GM23248 (cell line): ENCODE measurements at places on chromosomes 2 and 18.
A peak's percentile ranks its signal among the peaks of the same experiment; 100 is the strongest.

DNA sequence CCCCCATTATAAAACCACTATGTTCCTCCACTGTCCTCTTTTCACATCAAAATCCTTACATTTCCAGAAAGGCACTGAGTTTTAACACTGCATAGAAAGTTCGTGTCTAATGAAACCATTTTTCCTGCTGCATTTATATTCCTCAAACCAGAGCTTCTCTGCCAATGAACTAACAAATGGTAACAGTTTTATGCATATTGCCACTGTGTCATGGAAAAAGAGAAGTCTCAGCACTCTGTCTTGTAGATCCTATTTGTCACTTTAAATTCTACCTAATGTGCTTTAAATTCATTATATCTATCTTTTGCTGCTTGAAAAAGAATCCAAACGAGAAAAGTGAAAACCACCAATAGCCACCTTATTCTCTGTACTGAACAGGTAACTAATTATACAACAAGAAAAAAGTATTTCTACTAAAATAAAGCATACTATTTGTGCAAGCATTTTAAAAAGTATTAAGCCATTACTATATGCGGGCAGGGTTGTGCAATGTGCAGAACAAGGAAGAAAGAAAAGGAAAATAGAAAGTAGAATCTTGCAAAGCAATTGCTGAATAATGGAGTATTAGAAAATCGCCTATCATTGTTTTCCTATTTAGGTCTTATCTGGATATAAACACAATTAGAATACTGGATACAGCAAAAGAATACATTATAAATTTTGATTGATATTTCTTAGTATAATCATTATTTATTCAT is 328.9 kb downstream of the ZEB2 start:
- no peaks in the 10 kb centered on the region for H3K36me3 ChIP-seq
- no peak overlapping the region for H3K4me3 ChIP-seq
- no peak for DNase-seq
- H3K27me3 ChIP-seq = no peaks in the 10 kb centered on the region
- H3K4me1 ChIP-seq = peaks cover 13% of the 10 kb centered on the region

- H3K27me3 ChIP-seq = no peaks in the 10 kb centered on the region
- no peaks in the 10 kb centered on the region for H3K36me3 ChIP-seq
- no peak overlapping the region for H3K27ac ChIP-seq
- no peak overlapping the region for H3K4me3 ChIP-seq
- DNase-seq = no peak
These were observed 519.4 kb downstream of the TDRD15 start for GRCh38 chr2:21643180-21643579.

DNA sequence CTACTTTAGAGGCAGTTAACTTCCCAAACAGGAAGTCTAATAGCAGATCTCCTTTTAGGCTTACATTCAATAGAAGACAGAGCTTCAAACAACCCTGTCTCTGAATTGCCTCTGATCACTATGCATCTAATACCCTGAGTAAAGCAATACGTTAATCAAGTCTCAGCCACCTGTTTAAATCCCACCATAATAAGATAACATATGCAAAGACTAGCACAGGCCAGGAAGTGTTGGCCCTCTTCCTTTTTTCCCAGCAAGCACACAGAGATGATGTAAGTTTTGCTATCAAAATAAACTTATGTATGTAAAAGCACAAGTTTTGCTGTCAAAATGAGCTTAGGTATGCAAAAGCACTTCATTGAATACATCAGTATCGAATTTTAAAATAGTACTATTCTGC is 385.5 kb downstream of the RND3 start:
- no peak overlapping the region for H3K27ac ChIP-seq
- H3K27me3 ChIP-seq = no peaks in the 10 kb centered on the region
- H3K4me3 ChIP-seq = no peak overlapping the region
- H3K4me1 ChIP-seq = peaks cover 12% of the 10 kb centered on the region

GRCh38 chr18:45102863-45103262 is 422.2 kb downstream of the SETBP1 start:
- no peak overlapping the region for H3K4me3 ChIP-seq
- H3K27ac ChIP-seq = no peak overlapping the region
- H3K36me3 ChIP-seq = no peaks in the 10 kb centered on the region
- no peaks in the 10 kb centered on the region for H3K27me3 ChIP-seq

DNA sequence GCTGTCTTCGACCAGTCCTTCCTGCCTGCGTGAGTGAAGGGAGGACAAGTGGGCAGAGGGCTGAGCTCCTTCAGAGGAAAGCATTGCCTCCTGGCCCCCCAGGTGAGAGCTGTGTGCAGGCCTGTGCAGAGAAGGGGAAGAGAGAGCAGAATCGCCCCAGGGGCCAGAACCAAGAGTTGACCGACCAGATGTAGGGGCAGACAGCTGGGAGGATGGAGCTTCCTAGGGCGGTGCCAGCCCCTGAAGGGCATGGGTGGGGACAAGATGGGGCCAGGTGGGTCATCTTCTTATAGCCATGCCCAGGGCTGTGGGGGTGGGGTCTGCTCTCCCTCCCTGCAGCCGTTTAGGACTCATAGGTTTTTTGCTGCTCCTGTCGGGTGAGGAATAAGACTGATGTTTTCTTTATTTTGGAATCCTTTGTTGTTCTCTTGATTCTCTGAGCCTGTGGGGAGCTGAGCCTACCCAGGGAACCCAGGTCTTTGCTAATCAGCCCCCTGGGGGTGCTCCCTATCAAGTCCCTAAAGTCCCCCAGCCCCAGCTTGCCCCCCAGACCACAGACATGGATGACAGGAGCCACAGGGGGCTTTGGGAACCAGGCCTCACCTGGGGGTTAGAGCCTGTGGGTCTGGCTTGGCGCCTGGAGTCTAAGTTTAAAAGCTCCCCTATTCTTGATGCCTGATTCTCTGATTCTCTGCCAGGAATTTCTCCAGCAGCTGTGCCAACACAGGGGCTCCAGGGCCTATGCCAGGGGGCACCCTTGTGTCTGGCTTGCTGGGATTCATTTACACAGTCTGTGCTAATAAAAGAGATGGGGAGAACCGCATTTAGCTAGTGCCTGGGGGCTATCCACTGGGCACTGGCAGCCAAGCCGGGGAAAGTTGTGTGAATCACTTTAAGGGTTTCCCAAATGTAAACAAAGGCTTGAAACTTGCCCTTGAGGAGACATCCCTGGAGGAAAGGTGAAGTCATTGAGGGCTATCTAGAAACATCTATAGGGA is 9.3 kb upstream of the EFHD1 start:
- H3K27me3 ChIP-seq = peaks cover 25% of the 10 kb centered on the region
- DNase-seq = peak; percentile 8
- no peaks in the 10 kb centered on the region for H3K36me3 ChIP-seq
- H3K27ac ChIP-seq = no peak overlapping the region
- no peaks in the 10 kb centered on the region for H3K4me1 ChIP-seq

- no peaks in the 10 kb centered on the region for H3K27me3 ChIP-seq
- H3K4me3 ChIP-seq = no peak overlapping the region
- no peak for DNase-seq
These were observed 1.7 kb upstream of the RPE start for GRCh38 chr2:210000464-210001324.

DNA sequence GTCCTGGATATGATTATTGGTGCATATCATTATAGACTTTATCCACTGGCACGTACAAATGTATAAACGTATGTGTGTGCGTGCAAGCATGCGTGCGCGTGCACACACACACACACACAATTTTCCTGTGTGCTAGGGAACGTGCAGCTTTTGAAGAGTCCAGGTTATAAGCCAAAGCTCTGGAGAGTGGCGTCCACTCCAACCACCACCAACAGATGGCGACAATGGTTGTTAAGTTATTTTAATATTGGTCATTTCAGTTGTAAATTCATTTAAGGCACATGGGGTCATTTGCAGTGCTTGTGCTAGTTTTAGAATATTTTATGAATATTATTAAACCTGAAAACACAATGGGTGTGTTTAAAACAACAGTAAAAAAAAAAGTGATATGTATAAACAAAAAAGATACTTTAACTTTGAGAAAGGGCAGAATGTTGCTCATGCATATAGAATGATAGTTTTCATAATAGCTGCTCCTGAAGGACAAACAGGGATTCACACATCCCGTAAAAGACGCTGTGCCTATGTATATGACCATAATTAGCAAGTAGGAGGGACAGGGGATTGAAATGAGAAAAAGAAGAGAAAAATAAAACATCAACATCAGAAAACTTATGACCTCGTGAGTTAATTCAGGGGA is 124.2 kb upstream of the ITGB6 start:
- H3K27me3 ChIP-seq = no peaks in the 10 kb centered on the region
- DNase-seq = peak; percentile 67
- 0 out of 2 replicates have a peak overlapping the region, but pooled peaks have one; percentile 11 for H3K27ac ChIP-seq
- 0 out of 2 replicates have a peak, but pooled peaks cover 4% of the 10 kb centered on the region for H3K36me3 ChIP-seq
- no peak overlapping the region for H3K4me3 ChIP-seq

DNA sequence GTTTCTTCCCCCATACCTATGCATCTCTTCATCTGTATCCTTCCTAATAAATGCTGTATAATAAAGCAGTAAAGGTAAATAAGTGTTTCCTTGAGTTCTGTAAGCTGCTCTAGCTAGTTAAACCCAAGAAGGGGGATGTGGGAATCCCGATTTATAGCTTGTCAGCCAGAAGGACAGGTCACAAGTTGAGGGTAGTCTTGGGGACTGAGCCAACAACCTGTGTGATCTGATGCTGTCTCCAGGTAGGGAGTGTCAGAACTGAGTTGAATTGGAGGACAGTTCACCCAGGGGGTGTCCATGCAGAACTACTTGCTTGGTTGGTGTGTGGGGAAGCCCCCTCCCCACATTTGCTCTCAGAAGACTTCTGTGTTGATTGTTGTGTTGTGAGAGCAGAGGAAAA is 112.4 kb downstream of the LDLRAD4 start:
- H3K4me1 ChIP-seq = no peaks in the 10 kb centered on the region
- DNase-seq = no peak
- H3K27me3 ChIP-seq = no peaks in the 10 kb centered on the region
- H3K4me3 ChIP-seq = no peak overlapping the region

- no peaks in the 10 kb centered on the region for H3K36me3 ChIP-seq
- DNase-seq = no peak
- H3K27me3 ChIP-seq = no peaks in the 10 kb centered on the region
- H3K27ac ChIP-seq = no peak overlapping the region
These were observed 69.3 kb downstream of the HDAC4 start for GRCh38 chr2:239331560-239331959.

- peak; percentile 18 for DNase-seq
- no peaks in the 10 kb centered on the region for H3K36me3 ChIP-seq
- no peaks in the 10 kb centered on the region for H3K27me3 ChIP-seq
- peaks cover 54% of the 10 kb centered on the region for H3K4me1 ChIP-seq
- peak overlapping the region; percentile 54 for H3K27ac ChIP-seq
- no peak overlapping the region; the same call in 1 of the 2 replicates for H3K4me3 ChIP-seq
These were observed 36.2 kb upstream of the NT5C1B start for GRCh38 chr2:18625563-18625962.

DNA sequence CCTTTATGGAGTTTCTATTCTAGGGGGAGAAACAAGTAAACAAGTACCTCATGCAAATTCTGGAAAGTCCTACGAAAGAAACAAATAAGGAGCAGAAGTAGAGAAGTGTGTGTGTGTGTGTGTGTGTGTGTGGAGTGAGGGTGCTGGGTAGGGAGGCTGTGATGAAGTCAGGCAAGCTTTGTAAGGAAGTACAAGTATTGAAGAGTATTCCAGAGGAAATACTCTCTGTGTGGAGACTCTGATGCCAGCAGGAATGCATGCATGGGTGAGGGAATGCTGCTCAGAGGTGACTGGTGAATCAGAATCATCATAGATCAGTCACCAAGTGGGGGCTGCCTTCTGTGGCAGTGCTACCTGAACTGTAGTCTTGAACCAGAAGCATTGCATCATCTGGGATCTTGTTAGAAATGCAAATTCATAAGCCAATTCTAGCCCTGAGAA is 34.5 kb downstream of the SLC4A3 start:
- no peaks in the 10 kb centered on the region for H3K27me3 ChIP-seq
- peak; percentile 28 for DNase-seq
- no peaks in the 10 kb centered on the region; the same call in 1 of the 2 replicates for H3K4me1 ChIP-seq
- no peak overlapping the region for H3K27ac ChIP-seq
- no peak overlapping the region for H3K4me3 ChIP-seq

- peaks cover 40% of the 10 kb centered on the region for H3K4me1 ChIP-seq
- no peaks in the 10 kb centered on the region for H3K27me3 ChIP-seq
- peak; percentile 47 for DNase-seq
- H3K36me3 ChIP-seq = no peaks in the 10 kb centered on the region
These were observed 52.5 kb downstream of the CDH2 start for GRCh38 chr18:28124131-28125029.

- H3K36me3 ChIP-seq = no peaks in the 10 kb centered on the region
- H3K4me1 ChIP-seq = no peaks in the 10 kb centered on the region
- DNase-seq = peak; percentile 45
- H3K4me3 ChIP-seq = no peak overlapping the region
- H3K27ac ChIP-seq = no peak overlapping the region
These were observed 949.8 kb upstream of the LRATD1 start for GRCh38 chr2:13682540-13683272.

GRCh38 chr18:63266888-63267790 is 52.4 kb downstream of the BCL2 start:
- no peaks in the 10 kb centered on the region for H3K27me3 ChIP-seq
- no peak overlapping the region for H3K4me3 ChIP-seq

DNA sequence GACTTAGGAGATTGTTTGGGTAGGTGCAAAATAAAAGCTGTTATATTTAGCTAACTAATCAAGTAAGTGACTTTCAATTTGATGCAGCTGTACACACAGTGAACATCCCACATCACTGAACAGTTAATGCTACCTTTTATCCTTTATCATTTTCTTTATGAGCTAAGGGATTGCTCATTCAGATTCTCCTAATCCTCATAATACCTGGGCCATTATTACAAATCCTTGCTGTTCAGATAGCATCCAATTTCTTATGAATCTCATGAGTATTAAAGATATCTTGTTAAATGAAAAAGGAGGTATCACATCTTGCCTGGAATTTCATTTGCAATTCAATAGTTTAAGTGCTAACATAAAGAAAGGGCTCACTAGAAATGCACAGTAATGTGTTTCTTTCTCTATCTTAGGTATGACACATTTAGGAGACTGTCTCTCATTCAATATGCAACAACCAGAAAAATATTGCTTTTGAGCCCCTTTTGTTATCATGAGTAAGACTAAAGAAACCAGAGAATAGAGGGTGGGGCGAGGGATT is 918.5 kb downstream of the CBLN2 start:
- no peaks in the 10 kb centered on the region for H3K27me3 ChIP-seq
- H3K4me3 ChIP-seq = no peak overlapping the region
- DNase-seq = no peak
- H3K27ac ChIP-seq = no peak overlapping the region
- H3K36me3 ChIP-seq = no peaks in the 10 kb centered on the region

GRCh38 chr18:11019295-11020105 is 129.9 kb downstream of the PIEZO2 start:
- H3K36me3 ChIP-seq = no peaks in the 10 kb centered on the region
- no peak overlapping the region for H3K27ac ChIP-seq
- H3K4me1 ChIP-seq = no peaks in the 10 kb centered on the region

DNA sequence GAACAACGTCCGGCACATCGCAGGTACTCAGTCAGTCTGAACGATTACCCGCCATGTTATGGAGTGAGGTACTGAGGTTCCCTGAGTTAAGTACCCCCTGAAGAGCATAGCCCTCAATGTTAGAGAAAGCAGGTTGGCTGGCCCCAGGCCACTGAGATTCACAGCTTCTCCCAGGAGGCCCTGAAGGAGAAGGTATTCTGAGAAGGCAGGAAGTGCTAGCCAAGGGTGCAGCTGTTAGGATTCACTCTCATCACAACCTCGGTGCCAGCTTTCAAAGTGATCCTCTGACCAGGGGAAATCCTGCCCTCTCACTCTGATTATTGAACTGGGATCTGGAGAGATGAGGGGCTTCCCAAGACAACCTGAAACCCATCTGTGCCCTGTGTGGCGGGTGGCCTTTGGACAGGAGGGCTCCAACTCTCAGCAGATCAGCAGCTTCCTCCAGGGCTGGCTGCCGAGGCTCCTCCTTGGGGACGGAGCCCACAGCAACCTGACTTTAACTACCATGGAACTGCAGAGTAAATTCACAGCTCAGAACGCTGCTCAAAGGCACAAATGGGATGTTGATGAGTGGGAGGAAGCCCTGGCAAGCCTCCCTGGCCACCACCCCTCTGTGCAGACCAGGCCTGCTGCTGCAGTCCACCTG is 7.8 kb downstream of the EHD3 start:
- no peak overlapping the region for H3K4me3 ChIP-seq
- no peak overlapping the region for H3K27ac ChIP-seq
